ENCODE measurements at places on chromosomes 4 and X.

GRCh38 chr4:83920375-83920774, 384.5 kb downstream of the GPAT3 start:
- DNase-seq: no peak

- DNase-seq: no peak
These were observed 12.6 kb downstream of the BEX1 start for GRCh38 chrX:103051260-103051789.

- no peak for DNase-seq
These were observed at the start of gene CXCL6 for GRCh38 chr4:73836373-73837279. Gene CXCL6 (plus strand): TSS chr4:73836678. CDS start chr4:73836751, 73 bp downstream.

- no peak for DNase-seq
These were observed 2.3 kb downstream of the GPR173 start for GRCh38 chrX:53050841-53051240.

DNA sequence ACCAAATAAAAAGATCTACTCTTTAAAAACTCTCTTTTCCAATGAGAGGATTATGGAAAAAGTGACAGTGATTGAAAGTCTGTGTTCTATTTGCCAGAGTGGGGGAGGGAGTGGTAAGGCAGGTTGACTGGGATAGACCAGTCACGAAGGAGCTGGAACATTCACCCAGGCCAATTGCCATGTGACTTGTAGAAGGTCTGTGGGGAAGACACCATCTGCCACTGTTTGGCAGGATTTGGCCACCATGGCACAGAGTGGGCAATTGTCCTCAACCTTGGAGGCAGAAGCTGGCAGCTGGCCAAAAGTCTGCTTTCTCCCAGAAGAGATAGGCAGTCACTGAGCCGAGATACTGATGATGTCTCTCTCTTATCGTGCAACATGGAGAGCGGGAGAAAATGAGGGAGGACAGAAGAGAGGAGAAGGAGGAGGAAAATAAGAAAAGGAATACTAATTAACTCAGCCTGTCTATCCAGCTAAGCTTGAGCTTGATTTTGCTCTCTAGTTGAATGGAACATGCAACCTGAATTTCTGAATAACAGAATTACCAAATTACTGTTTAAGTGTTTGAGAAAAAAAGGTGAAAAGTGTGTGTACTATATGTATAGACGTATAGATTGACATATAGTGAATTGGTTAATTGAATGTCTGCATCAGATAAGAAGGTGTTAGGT, 267.1 kb downstream of the ARHGAP24 start:
- DNase-seq: no peak

DNA sequence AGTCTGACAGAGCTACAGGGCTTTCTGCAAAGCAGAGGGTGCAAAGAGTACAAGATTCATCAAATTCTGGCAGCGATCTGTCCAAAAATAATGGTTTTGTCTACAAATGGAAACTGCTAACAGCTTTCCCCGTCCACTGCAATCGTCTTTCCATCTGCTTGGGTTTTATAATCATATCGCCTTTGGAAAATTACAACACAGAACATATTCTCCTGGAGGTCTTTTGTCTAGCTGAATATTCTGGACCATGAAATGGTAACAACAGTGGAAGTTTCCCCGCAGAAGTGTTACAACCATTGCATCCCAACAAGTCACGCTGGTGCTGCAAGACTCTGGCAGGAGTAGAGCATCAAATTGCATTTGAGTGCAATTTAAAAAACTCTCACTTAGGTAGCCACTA, 101.2 kb upstream of the BOD1L1 start:
- DNase-seq: no peak

DNA sequence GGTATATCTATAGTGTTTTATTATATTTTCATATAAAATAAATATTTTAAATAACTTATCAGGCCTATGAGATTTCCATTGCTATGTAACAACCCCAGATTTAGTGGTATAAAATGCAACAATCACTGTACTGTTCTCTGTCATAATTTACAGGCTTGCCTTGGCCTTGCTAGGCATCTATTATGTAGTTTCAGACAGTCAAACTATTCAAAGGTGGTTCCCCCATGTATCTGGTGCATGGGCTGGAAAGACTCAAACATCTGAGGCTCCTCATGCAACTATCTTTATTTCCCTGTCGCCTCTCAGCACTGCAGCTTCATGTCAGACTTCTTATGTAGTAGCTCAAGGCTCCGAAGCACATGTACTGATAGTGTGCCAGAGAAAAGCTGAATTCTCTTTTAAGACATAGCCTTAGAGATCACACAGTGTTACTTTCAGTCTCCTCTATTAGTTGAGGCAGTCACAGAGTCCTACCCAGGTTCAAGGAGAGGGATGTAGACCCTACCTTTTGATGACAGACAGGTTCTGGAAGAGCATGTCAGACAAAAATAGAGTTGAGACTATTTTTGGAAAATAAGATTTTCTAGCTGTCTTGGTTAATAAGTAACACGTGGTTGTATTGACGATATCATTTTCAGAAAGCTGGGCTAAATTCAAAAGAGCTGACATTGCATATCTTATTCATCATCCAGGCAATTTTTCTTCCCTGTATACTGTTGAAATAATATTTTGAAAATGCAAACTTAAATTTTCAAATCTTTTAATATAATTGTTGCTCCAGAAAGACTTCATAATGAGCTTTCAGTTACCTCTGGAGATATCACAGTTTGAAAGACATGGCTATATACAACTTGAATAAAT, 19.4 kb downstream of the MTTP start:
- no peak for DNase-seq
